ENCODE measurements at places on chromosomes 12 and 14. TPM values are rescaled to one million over a fixed set of nuclear protein-coding genes. Genes with fewer than 3 reads are reported as not detected.

The EXOC3L4 gene
- 0.87 TPM for total RNA-seq

The PLEKHG7 gene
- total RNA-seq = 1.2 TPM

The TXNRD1 gene
- 140 TPM for total RNA-seq

The BRI3BP gene
- total RNA-seq = 5.4 TPM

The CBLN3 gene
- total RNA-seq = 2.1 TPM

The TAS2R42 gene
- total RNA-seq = not detected

The GSC gene
- total RNA-seq = 13.1 TPM

DNA sequence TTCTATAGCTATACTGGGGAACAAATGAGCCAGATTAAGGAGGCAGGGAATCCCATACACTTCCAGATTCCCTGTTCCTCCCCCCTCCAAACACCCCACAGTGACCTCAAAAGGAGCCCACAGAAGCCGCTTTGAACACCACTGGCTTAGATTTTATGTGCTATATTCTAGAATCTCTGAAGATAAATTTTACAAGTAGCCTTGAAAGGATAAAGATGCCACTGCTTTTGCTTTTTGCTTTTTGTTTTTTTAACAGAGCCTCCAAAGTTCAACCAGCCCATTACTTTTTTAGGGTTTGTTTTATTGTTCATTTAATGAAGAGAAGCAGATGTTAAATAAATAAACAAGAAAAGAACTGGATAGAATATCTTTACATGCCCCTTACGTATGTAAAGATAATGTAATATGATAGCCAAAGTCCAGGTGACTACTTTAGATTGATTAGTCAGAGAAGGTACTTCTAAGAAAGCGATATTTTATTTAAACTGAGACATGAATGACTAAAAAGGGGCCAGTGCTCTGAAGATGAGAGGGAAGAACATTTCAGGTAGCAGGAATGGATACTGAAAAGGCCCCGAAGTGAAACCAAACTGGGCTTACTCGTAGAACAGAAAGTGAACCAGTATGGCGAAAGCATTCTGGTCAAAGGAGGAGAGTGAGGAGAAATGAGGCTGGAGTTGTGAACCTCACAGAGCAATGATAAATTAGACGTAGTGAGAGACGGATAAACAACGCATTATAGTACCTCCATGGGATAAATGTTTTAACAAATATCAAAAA lies 44.6 kb downstream of the DUSP6 start:
- H3K36me3 ChIP-seq = no peaks in the 10 kb centered on the region
- H3K27ac ChIP-seq = no peak overlapping the region
- no peaks in the 10 kb centered on the region for H3K4me1 ChIP-seq
- no peak overlapping the region for H3K4me3 ChIP-seq

DNA sequence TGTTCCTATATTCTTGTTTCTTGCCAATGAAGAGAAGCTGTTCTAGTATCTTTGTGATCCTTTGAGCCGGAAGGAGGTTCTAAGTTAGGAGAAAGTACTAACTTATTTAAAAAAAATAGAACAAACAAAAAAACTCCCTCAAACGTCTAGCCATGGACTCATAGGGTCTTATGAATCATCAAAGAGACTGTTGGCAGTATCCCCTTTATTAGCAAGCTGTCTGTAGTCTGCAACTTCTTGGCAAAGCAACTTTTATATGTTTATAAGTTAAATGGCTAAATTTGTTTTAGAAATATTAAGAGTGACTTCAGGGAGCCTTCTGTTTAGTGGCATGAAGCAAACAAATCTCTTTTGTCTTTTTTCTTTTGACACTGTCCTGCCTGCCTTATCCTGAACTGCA lies 291.9 kb downstream of the FUT8 start:
- no peak overlapping the region for H3K27ac ChIP-seq
- no peak for DNase-seq
- H3K36me3 ChIP-seq = peaks cover 22% of the 10 kb centered on the region
- no peak overlapping the region for H3K4me3 ChIP-seq
- no peaks in the 10 kb centered on the region for H3K4me1 ChIP-seq
- H3K27me3 ChIP-seq = no peaks in the 10 kb centered on the region

GRCh38 chr12:131842169-131842568 lies 14.0 kb downstream of the MMP17 start:
- H3K4me1 ChIP-seq = no peaks in the 10 kb centered on the region
- H3K4me3 ChIP-seq = no peak overlapping the region
- H3K36me3 ChIP-seq = no peaks in the 10 kb centered on the region
- no peak overlapping the region for H3K27ac ChIP-seq
- no peaks in the 10 kb centered on the region for H3K27me3 ChIP-seq

DNA sequence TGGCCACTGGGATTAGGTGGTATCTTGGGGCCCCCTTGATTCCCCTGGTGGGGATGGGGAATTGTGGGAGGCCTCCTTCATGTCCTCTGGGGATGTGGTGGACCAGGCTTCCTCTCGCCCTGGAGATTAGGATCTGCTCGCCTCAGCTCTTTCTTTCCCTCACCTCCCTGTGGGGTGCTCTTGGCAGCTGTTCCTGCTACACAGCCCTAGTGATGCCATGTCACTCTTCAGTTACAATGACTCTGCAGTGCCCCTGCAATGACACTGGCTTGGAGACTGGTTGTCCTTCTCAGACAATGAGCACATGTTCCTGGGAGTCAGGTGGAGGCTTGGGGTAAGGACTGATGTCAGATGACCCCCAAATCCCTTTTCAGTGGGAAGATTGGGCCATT lies 83.9 kb downstream of the ADCK1 start:
- no peak overlapping the region for H3K27ac ChIP-seq
- H3K4me1 ChIP-seq = peaks cover 6% of the 10 kb centered on the region
- H3K4me3 ChIP-seq = no peak overlapping the region
- no peaks in the 10 kb centered on the region for H3K36me3 ChIP-seq

- no peaks in the 10 kb centered on the region for H3K27me3 ChIP-seq
- H3K4me1 ChIP-seq = peaks cover 3% of the 10 kb centered on the region
- peak overlapping the region; percentile 55 for H3K4me3 ChIP-seq
These were observed 1.4 kb upstream of the ABCD2 start for GRCh38 chr12:39620659-39621658.
